ENCODE measurements at places on chromosomes 16 and 17.

DNA sequence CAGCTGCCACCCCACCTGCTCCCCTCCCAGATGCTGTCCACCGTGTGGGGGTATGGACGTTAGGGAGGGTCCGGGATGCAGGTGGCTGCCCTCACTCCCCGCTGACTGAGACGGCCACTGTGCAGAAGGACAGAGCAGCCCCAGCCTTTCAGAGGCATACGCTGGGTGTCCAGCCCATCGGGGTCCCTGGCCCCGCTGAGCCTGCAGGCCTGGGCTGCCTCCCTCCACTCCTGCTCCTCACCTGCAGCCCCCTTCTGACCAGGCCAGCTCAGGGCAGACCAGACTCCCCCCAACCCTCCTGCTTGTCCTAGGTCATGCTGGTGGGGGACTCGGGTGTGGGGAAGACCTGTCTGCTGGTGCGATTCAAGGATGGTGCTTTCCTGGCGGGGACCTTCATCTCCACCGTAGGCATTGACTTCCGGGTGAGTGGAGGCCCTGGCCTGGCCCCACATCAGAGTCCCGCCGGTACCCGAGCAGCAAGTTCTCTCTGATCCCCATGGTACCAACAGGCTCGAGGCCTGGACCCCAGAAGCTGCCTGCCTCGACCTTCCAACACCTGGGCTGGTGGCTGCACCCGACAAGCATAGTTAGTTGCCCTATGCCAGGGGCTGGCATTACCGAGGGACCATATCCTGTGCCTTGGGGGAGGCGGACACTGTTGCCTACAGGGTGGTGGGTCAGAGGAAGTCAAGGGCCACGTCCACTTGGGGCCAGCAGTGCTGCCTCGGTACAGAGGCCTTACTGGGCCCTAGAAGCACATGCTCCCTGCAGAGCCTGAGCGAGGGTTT lies 1.4 kb downstream of the RAB26 start:
- DNase-seq = no peak

- DNase-seq = no peak
Observed at GRCh38 chr17:74330446-74330845, 4.4 kb downstream of the KIF19 start.

DNA sequence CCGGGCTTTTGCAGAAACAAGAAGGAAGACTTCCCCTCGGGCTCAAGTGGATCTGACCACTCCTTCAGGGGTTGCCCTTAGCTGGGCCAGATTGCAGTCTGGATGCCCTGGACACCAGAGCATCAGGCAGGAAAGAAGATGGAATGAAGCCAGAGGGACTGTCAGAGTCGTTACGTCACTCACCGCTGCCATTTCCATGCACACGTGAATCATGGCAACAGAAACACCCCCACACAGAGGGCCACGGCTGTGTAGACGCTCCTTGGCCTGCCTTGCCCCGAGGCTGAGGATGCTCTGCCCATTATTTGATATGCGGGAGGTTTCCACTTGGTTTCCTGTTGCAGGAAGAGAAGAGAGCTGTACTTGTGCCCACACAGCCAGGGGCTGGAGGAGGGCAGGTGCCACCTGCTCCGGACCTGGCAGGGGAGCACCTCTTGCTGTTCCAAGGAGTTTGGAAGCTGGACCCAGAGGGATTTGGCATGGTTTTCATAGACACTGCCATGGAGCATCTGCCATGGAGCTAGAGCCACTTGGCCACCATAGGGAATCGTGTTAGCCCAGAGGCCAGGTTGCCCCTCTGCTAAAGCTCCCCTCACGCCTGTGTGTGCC lies 29.4 kb downstream of the RBFOX3 start:
- no peak for DNase-seq

DNA sequence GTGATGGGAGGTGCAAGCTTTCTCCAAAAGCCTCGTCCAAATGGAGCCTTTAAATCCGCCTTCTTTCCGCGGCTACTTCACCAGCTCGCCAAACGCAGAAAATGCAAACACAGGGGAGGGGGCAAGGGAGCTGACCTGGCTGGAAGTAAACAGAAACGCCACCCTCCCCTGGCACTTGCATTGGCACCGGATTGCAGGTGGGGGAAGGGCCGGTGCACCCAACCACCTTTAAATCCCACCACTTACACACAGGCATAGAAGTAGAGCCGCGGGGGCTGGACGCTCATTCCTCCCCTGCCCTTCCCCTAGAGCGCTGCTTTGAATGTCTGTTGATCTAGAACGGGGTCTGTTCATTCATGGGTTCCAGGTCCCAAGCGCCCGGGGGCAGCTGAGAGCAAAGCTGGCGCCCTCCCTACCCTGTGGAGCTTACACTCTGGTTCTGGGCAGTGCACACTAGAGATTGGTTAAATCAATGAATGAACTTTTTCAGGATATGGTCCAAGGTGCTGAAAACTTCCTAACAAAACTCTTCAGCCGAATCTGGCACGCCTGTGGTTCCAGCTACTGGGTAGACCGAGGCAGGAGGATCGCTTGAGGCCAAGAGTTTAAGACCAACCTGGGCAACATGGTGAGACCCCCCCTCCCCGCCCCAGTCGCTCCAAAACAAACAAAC lies 920 bp upstream of the ZCCHC14 start:
- no peak for DNase-seq

- no peak for DNase-seq
Observed at GRCh38 chr17:59829217-59830006, 63.3 kb downstream of the TUBD1 start.

- DNase-seq = no peak
Observed at GRCh38 chr16:12339686-12340085, 363.2 kb downstream of the SNX29 start.

DNA sequence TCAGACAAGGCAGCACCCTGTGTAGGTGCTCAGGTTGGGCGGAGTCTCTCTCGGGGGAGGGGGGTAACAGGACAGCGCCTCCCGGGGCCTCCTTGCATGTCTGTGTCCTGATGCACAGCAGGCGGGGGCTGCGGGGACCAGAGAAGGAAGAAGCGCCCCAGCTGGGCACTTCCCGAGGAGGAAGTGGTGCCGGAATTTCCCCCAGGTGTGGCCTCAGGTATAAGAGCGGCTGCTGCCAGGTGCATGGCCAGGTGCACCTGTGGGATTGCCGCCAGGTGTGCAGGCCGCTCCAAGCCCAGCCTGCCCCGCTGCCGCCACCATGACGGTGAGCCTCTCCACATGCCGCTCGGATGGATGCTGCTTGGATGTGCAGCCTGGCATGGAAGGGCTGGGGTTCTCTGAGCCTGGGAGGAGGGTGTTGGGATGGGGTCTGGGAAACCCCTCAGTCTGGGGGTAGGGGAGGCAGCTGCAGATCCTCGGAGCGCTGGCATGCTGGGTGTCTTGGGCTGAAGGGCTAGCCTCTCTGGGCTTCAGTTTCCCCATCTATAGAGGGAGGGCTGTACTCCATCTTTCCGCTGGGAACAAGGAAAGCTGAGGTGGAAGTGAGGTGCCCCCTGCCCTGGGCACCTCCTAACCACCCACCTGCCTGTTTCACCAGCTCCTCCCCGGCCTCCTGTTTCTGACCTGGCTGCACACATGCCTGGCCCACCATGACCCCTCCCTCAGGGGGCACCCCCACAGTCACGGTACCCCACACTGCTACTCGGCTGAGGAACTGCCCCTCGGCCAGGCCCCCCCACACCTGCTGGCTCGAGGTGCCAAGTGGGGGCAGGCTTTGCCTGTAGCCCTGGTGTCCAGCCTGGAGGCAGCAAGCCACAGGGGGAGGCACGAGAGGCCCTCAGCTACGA lies at the start of gene IL17C:
IL17C (plus strand) TSS at position 250 of the 908 bp plus-strand sequence; CDS start at position 320, 70 bp downstream.
- DNase-seq = no peak

DNA sequence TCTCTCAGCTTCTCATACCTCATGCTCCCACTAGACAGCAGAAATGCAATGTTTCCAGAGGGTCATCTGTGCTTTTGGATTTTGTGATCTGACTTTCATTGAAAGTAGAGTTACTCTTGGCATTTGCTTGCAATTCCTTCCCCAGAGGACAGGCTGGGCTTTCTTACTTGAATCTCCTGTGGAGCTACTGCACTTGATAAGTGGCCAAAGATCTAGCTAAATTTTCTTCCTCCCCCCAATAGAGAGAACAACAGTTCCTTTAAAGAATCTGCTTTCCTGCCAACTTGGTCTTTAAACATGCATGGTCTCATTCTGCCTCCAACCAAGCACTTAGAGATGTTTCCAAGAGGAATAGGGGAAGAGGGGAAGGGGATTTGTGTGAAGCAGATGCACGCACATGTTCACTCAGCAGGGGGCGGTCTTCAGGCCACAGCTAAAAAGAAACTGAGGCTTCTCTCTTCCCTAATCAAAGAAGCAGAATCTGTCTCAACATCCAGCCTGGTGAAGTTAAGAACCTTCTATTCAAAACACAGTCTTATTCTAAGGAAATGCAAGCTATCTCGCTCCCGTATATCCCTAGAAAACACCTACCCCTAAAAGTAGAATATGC lies 229.6 kb downstream of the ZFHX3 start:
- DNase-seq = no peak

DNA sequence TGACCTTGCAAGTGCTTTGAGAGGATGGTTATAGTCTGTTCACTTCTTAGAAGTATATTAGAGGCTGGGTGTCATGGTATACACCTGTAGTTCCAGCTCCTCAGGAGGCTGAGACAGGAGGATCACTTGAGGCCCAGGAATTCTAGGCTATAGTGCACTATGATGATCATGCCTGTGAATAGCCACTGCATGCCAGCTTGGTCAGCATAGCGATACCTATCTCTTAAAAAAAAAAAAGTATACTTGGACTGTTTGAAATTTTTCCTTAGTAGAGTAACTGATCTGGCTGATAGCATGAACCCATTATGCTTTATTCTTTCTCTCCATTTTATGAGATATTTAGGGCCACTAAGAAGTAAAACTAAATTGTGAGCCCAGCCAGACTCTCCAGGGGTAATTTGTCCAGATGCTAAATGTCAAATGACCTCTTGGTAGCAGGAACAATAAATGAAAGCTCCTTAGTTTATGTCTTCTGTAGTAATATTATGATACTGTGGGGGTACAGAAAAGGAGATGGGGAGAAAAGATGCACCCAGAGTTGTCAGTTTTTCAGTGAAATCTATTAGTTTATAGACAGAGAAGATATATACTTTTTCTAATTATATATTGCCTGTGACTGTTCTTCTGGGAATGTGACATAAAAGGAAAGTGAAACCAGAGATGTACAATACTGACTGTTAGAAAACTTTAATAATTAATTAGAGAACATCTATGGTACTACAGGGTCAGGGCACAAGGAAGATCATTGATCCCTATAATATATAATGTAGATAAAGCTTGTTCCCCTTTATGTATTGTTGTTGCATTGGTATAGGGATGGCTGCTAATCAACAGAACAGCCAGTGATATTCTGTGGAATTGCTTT lies 335.3 kb upstream of the TBX2 start:
- DNase-seq = no peak
